ENCODE measurements at places on chromosomes 7 and 10.

DNA sequence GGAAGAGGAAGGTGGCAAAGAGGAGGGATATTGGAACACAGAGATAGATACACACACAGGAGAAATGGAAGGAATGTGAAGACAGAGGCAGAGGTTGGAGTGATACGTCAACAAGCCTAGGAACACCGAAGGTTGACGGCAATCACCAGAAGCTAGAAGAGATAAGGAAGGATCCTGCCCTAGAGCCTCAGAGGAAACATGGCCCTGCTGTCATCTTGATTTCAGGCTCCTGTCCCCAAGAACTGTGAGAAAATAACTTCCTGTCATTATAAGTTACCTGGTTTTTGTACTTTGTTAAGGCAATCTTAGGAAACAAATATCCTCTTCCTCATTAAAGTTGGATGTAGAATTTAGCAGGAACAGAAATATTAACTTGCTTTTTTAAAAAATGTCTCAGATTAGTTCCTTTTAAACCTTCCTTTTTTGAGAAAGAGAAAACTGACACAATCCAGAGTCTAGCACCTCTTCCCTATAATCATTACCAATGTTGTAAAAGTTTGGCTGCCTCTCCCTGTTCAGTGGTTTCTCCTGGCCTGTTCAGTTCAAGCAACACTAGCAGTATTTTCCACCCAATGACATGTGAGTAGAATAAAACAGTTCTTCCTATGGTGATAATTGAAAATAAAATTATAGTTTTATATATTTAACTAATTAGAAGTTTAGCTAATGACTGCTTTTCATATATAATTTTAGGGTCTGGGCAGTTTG lies 28.8 kb upstream of the GNAI1 start:
- no peak for DNase-seq

GRCh38 chr10:88116971-88117626 lies 253.7 kb downstream of the PTEN start:
- no peak for DNase-seq

DNA sequence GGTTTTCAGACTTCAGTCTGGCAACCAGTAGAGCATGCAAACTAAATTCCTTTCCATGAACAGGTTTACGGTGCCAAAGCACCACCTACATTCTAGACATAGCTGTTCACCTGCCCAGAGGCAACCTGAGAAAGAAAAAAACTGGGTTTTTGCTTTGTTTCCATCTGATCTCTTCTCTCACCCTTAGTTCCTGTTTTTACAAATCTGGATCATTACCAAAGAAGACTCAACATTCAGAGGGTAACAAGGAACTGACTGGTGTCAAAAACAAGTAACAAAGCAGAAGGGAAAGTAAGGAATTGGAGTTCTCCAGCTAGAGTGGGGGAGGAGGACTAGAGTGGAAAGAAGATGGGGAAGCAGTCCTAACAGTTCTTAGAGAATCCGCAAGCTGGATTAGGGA lies 36.4 kb downstream of the CPVL start:
- no peak for DNase-seq

DNA sequence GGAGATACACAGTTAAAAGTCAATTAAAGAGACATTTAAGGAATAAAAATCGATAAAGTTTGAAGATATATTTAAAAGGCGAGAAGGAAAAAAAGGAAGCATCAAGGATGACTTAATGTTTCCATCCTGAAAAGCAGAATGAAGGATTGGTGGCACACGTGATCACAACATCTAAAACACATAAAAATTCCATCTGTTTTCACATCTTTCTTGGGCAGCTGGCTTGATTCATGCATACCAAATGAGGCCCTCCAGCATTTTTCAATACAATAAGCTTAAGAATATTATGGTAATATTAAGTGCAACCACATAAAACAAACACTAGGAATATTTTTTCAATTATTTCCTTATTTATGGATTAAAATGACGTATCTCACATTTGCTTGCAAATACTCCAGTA lies 112.6 kb downstream of the TPK1 start:
- no peak for DNase-seq

GRCh38 chr7:108815815-108816214 lies 246.1 kb downstream of the DNAJB9 start:
- no peak for DNase-seq

DNA sequence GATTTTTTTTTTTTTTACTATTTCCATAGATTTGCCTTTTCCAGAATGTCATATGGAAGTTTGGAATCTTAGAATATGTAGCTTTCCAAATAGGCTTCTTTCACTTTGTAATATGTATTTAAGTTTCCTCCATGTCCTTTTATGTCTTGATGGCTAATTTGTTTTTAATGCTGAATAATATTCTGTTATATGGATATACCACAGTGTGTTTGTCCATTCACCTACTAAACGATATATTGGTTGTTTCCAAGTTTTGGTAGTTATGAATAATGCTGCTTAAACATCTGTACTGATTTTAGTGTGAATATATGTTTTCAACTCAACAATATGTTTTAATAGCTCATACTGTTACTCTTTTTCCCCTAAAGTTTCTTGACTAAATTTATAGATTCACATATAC lies 669.8 kb upstream of the PCDH15 start:
- DNase-seq: no peak

GRCh38 chr10:30294476-30295240 lies 54.4 kb downstream of the MTPAP start:
- DNase-seq: no peak

DNA sequence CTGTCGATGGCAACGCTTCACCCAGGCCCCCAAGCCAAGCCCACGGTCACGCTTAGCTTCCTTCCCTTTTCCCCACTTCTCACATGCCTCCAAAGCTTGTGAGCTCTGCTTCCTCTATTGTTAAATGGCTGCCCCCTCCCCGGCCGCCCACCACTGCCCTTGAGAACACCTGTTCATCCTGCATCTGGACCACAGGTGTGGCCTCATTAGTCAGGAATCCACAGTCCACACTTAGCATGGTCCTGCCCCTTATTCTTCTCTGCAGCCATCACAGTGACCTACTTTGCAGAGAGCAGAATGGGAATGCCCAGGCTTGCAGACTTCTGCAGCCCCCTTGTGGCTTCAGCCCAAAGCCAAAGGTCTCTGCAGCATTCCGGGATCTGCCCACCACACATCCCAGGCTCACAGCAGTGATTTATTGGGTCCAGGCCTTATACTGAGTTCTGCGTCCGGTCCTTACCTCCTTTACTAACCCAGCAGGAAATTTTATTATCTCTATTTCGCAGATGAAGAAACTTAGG lies 66.9 kb downstream of the PTPRE start:
- no peak for DNase-seq

GRCh38 chr7:107453388-107453787 lies 16.5 kb upstream of the GPR22 start:
- DNase-seq: no peak

- no peak for DNase-seq
Observed at GRCh38 chr10:48894911-48895802, 44.5 kb downstream of the LRRC18 start.

DNA sequence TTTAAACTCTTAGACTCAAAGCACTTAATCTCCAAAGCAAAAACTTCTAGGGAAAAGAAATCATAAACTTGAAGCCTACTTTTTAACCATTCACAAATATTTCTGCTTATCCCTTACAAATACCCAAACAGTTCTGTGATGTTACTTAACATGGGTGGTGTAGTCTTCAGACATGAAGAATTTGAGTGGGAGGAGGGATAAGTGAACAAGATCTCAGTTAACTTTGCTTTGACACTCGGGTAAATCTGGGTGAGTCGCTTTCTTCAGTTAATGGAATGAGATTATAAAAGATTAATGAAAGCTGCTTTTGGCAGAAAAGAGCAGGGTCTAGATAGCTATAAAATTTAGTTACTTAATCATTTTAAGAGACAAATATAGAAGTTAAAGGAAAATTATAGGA lies 47.5 kb downstream of the RNF133 start:
- DNase-seq: no peak

GRCh38 chr10:5591336-5591824 lies 66.6 kb downstream of the CALML3 start:
- DNase-seq: no peak

DNA sequence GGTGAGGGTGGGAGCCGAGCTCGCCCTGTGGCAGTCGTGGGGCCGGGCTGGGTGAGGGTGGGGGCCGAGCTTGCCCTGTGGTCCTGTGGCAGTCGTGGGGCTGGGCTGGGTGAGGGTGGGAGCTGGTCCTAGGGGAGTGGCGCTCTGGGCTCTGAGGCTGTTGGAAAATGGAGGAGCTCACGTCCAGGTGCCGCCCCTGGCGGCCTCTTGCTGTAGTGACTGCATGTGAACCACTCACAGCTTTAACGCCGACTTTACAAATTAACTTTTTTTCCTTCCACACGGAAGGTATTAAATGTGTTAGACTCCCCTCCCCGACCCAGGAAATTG lies 312.6 kb downstream of the WDR37 start:
- DNase-seq: no peak

DNA sequence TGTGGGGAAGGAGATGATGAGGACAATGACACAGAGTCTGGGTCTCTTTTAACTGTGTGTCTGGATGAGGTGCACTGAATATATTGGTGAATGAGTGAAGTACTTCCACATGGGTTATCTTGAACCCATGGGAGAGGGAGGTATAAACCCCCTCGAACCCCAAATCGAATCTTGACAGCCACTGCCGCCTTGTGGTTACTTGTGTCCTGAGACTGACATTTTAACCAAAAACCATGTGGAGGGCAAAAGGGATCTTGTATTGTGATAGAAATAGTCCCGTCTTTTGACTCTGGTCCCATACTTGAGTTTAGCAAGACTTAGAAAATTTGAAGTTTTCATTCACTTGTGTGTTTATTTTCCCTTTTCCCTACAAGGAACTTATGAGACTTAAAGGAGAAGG lies 283.3 kb downstream of the PHTF2 start:
- no peak for DNase-seq

- DNase-seq: no peak
Observed at GRCh38 chr7:15967551-15967950, 281.1 kb upstream of the MEOX2 start.

DNA sequence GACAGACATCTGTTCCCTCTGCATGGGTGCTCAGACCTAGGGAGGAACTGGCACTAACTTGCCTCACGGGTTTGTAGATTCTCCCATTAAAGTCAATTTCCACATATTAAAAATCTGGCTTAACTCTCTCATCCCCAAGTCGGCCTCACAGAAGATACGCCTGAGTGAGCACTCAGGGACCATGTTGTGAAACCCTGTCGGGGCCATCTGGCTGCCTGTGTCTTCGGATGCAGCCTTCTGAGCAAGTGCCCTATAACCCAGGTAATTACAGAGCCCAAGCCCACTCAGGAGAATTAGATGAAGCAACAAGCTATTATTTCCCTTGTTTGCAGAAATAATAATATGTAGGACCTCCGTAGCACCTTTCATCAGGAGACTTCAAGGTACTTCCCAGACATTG lies 219.3 kb upstream of the GLI3 start:
- DNase-seq: no peak

DNA sequence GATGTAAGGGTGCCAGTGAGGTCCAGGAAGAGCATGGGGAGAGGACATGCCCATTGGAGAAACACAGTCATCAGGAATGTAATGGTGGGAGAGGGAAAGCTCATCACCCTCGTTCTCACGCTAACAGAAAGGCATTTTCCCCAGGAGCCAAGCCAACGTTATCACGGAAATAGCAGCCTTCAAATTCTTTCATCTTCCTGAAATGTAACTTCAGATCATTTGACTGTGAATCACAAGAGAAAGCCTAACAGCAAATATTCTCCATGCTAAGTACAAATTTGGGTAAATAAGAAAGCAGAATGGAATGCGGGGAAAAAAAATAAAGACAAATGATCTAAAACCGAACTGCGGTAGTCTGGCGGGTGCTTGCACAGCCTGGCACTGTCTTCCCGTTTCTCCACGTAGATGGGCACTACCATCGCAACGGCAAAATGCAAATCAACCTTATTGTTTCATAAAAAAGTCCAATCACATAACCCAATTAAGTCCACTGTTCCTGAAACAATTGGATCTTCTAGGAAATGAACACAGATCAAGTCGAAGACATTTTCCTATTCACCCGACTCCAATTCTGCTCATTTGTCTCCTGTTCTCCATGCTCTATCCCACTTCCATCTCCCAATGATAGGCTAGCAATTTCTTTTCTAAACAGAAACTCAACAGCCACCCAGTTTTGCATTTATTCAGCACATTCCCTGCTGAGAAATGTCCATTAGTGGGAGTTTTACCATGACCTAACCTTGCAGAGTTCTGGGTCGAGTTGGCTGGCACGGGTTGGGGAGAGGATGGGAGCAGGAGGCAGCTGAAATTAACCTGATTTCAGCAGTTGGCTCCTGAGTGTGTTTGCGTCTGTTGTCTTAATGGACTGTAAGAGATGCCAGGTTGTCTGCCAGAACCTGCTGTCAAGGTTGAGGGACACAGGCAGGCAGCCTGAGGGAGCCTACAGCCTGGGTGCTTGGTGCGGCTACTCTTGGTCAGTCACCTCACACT lies 74.6 kb upstream of the FRMD4A start:
- peak; percentile 88 for DNase-seq

GRCh38 chr7:67823345-67823744 lies 826.7 kb downstream of the TYW1 start:
- peak; percentile 71 for DNase-seq

GRCh38 chr7:26399736-26400135 lies 108.1 kb downstream of the SNX10 start:
- DNase-seq: no peak

DNA sequence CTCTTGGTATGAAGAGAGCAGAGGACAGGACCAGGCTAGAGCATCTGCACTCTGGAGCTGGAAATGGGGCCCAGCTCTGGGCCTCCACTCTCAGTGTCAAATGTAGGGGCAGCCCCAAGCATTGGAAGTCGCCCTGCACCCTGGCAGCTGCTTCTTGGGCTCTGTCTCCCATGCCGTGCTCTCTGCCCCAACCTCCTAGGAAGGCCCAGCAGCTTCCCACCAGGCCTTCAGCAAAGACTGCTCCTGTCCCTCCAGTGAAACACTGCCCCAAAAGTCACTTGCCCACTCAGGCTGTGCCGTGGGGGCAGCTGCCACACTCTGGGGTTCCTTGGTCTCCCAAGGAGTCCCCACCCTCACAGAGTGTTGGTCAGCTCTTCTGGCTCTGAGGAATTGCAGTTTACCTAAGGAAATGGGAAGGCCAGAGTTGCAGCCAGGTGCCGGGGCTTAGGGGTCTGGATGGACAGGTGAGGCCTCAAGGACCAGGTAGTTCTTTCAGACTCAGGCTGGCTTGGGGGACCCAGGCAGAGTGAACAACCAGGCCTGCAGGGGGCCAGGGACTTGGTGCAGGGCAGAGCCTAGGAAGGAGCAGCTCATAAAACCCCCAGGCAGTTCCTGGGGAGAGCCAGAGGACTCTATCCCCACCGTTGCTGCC lies 9.4 kb upstream of the OPN4 start:
- no peak for DNase-seq
